ENCODE measurements at places on chromosomes 3 and 15.

- DNase-seq: no peak
Measured at GRCh38 chr3:7752005-7752404, 749.6 kb upstream of the LMCD1 start.

GRCh38 chr3:101827211-101828174 is 21.8 kb upstream of the NFKBIZ start:
- peak; percentile 88 for DNase-seq

DNA sequence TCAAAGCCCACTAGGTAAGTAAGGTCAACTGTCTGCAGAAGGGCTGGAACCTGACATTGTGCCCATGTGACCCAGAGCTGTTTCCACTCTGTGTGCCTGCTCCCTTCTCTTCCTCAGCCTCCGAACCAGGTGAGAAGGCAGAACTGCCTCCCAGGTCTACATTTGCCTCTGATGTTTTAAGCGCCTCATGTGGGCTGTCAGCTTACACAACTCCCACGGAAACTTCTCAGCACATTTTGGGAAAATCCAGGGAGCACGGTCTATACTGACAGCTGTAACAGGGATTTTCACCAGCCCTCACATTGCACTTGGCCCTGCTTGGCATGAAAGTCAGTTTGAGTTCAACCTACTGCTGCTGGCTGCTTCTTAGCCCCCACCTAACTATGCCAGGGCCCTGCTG is 46.9 kb upstream of the SLC24A5 start:
- DNase-seq: no peak

DNA sequence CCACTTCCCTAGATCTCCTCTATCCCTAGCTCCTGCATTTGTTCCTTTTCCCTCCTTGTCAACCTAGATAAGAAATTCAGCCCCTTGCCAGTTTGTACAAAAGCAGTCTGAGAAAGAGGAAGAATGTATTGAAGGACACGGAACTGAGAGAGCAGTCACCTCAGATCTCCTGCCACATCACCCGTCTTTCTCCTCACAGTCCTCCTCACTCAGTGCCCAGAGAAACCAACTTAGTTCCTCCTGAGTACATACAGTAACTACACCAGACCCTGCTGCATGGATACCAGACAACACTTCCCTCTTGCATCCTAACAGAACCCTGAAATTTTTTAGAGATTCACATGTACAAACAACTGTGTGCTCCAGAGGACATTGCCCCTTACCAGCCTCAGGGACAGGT is 563.6 kb upstream of the ADAMTS9 start:
- no peak for DNase-seq

GRCh38 chr3:98588065-98588464 is 5.3 kb downstream of the CPOX start:
- no peak for DNase-seq

- no peak for DNase-seq
Measured at GRCh38 chr3:16467393-16467792, 46.1 kb downstream of the RFTN1 start.

GRCh38 chr3:116811754-116812153 is 102.2 kb downstream of the TUSC7 start:
- no peak for DNase-seq

GRCh38 chr15:57427367-57427821 is 51.1 kb downstream of the CGNL1 start:
- DNase-seq: no peak

DNA sequence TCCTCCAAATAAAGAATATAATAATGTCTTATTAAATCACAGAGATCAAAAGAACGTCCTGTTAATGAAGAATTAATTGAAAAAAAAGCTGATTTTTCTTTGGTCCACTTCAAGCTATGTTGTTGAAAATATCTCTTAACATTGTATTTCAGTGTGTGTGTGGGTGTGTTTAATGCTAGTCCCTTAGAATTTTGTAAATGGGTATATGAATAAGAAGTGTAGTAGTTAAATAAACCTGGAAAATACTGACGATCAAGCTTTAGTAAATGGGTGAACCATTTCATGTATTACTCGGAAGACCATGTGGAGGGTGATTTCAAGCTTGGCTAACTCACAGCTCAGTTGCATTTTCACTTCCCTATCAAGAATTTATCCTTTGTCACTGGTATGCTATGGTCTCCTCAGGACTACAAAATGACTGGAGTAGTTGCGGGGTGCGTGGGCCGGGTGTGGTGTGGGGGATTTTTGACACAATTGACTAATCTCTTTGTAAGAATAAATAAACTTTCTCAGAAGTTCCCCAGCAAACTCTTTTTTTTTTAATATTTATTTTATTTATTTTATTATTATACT is 586.4 kb downstream of the GRM7 start:
- DNase-seq: no peak

- DNase-seq: no peak
Measured at GRCh38 chr3:174097686-174098085, 700.1 kb downstream of the NLGN1 start.

GRCh38 chr3:49683162-49683561 is 6.1 kb downstream of the MST1 start:
- no peak for DNase-seq

GRCh38 chr3:53773021-53773436 is 73.2 kb downstream of the CHDH start:
- DNase-seq: no peak

DNA sequence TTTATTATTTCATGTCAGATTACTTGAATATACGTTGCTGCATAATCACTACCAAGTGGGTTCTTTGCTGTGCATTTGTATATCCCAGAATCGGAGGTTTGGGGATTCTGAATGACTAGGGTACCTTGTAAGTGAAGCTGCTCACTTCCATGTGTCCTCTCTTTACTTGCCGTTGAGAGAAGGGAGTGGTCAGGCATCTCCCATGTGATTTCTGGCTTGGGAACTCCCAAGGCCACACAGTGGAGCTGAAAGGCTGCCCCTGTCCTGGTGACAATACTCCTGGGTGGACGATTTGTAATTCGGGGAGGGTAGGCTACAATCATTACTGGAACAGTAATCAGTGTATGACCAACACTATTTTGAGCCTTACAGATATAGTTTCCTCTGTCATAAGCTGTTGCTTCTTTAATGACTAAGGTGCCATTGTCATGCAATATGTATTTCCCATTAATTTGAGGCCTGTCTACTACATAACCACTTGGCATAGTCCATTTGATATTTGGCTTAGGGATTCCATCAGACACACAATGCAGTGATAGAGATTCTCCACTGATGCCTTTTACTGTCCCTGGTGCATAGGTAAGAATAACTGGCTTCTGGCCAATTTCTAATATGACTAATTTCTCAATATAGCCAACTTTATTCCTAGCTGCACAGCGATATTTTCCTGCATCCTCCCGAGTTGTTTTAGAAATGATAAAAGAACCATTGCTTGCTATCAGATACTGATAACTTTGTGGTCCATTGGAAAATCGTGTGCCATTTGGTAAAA is 24.0 kb downstream of the IGSF10 start:
- DNase-seq: no peak

- peak; percentile 68 for DNase-seq
Measured at GRCh38 chr3:129624347-129625071, 18.0 kb upstream of the PLXND1 start.

DNA sequence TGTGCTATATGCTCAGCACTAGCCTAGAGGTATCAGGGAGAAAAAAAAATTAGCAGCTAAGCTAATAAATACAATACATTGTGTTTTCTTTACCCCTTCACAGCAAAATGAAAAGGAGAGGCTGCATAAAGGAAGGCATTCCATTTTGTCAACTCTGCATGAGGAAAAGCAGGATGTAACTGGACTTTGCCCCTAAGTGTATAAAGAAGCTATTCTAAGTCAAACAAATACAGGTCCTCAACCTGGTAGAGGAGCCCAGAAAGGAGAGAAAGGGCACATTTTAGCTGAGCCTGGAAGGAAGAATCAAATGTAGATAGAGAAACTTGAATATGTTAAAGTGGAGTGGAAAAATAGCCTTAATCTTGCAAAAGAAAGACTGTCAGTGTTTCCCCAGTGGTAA is 89.0 kb upstream of the SPRED1 start:
- no peak for DNase-seq

GRCh38 chr3:195886181-195887141 is 21.9 kb downstream of the TNK2 start:
- DNase-seq: no peak
